ENCODE measurements at places on chromosomes 12 and 14.
A peak's percentile ranks its signal among the peaks of the same experiment; 100 is the strongest.

- no peak for DNase-seq
Measured at GRCh38 chr12:4323396-4323795, 2.4 kb downstream of the TIGAR start.

DNA sequence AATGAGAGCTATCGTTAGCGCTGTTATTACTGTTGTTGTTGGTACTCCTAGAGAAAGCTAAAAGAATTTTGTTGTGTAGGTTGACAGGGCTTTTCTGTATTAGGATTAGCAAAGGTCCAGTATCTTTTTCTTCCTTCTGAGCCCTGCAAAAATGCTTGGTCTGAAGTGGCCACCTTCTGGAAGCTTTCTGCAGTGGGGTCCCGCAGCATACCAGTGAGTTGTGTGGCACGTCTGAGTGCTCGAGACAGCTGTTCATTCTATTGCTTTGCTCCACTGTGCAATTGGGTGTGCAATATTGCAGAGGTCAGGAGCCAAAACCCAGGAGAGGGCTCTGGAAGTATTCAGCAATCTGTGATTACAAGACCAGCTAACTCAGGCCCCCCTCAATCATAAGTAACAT is 57.1 kb downstream of the CCDC60 start:
- DNase-seq = no peak

DNA sequence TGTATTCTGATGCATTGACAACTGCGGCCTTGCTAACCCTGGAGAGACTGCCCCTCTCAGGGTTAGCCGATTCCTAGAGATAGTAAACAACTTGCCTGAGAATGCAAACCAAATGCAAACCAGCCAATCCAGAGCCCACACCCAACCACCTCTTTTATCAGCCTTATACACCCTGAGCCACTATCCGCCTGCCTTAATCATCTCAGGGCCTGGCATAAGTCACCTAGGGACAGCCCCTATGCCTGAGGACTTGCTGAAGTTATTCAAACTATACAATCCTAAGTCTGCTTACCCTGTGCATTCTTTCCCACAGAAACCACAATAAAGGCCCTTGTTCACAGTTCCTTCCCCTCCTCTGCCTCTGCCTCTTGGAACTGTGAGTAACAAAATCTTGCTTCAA is 177.2 kb downstream of the KCNA5 start:
- no peak for DNase-seq

DNA sequence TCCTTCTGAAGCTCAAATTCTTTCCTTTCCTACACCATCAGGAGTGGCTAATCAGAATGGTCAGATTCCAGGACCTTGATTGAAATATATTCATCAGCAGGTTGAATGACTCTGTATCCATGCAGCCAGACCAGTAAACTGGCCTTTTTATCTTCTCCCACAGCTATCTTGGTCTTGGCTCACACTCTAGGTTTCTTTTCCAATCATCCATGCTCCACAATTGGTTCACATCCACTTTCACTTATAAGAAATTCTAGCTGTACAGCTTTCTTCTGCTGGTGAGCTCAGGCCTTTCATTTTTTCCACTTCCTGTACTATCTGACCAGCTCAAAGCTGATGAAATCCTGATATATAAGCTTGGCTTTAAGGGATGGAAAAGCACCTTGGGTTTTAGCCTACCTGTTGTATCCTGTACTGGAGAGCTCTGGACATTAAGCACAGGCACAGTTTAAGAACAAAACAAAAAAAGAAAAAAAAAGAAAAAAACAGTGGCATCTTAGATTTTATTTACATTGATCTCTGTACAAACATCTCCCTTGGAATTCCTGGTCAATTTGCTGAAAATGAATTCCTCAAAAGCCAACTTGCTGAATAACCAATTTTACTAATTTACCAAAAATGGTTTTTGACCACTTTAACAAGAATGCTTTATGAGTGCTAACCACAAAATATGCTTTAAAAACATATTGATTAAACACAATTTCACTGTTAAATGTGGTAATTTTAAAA is 91.6 kb upstream of the PAWR start:
- no peak for DNase-seq

- DNase-seq = no peak
Measured at GRCh38 chr14:27228053-27228452, 630.2 kb upstream of the NOVA1 start.

- no peak for DNase-seq
Measured at GRCh38 chr12:47014474-47014873, 64.9 kb upstream of the PCED1B start.

DNA sequence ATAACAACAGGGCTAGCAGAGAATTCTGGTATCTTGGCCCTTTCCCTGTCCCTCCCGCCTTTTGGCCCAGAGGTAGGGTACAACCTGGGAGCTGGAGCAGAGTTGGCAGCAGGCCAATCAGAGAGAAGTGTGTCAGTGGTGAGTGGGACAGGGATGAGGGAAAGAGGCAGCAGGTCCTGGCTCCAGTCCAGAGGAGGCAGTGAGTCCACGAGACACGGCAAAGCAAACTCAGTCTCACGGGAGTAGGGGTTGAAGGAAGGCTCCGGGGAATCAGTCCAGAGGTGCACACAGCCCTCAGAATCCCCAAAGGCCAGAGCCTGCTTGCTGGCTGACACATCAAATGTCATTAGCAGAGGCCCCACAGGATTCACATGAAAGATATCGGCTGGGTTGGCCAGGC is 7.3 kb downstream of the PAN2 start:
- no peak for DNase-seq

DNA sequence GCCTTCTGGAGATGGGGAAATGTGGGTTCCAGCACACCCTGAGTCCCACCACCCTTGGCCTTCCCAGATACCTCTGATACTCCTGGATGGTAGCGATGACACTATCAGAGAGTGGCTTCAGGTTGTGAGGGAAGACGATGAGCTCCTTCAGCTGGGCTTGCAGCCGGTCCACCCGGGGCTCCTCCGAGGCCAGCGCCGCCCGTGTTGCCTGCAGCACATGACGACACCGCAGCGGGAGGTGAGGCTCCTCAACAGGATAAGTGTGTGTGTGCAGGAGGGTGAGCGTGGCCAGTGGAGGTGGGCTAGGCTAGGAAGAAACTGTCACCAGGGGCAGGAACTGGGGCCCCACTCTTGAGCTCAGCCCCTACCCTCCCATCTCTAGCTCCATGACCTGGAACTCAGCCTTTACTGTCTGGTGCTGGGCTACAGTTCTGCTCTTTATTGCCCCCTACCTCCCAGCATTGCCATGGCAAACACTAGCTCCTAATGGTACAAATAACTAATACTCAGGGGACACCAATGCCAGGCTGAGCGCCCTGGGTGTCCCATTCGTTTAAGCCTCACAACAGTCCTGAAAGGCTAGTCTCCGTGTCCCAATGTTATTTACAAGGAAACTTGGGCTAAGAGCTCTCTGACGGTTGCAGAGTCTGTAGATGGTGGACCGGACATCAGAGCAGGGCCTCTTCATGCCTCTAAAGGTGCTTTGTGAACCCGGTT is 64.1 kb downstream of the SYNE3 start:
- no peak for DNase-seq

DNA sequence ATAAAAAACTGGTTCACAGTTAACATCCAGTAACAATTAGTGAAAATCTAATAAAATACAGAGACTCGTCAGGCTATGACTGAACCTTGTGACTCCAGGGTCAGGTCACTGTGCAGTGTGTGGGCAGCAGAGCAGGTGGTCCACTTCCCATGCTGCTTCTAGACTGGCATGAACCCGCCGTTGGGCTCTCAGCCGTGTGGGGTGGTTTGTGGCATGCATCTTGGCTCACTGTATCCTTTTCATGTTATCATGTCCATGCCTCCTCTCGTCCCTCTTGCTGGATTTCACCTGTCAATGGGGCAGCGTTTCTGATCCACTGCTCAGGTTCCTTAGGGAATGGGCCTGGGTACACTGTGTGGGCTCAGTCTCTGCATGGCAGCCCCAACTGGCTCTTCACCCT is 57.3 kb downstream of the EP400 start:
- DNase-seq = no peak

DNA sequence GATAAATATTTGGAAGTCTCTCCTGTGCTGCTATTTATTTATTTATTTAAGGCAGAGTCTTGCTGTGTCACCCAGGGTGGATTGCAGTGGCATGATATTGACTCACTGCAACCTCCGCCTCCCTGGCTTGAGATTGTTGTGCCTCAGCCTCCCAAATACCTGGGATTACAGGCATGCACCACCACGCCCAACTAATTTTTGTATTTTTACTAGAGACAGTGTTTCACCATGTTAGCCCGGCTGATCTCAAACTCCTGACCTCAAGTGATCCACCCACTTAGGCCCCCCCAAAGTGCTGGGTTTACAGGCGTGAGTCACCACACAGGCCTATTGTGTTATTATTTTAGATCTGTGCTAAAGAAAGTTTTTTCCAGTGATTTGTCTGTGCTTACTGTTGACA is 225.2 kb downstream of the CCER1 start:
- DNase-seq = no peak

GRCh38 chr14:32417956-32418552 is 89.0 kb downstream of the AKAP6 start:
- DNase-seq = no peak

GRCh38 chr14:65002586-65003210 is 16.0 kb downstream of the FNTB start:
- no peak for DNase-seq

GRCh38 chr12:110563702-110564470 is 19.2 kb downstream of the PPTC7 start:
- DNase-seq = no peak

DNA sequence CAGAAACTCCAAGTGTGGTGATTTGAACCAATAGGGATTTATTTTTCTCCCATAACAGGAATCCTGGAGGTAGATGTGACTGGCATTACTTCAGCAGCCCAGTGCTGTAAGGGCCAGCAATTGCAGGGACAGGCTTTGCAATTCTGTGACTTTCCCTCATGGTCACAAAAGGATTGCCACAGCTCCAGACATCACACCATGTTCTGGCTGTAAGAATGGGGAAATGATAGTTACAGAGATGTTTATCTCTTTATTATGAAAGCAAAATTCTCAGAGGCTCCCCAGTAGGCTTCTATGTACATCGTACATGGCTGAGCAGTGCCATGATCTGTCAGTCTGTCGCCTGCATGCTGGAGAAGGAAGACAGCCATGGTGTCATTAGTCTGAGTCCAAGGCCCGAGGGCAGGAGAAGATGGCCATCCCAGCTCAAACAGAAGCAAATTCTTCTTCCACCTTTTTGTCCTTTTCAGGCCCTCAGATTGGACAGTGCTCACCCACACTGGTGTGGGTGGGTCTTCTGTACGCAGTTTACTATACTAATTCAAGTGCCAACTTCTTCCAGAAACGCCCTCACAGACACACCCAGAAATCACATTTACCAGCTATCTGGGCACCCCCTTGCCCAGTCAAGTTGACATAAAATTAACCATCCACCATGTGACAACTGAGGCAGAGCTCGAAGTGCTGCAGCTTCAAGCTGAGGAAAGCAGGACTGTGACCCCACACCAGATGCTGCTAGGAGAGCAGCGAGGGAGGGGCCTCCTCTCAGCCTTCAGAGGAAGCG is 17.2 kb downstream of the ZBTB42 start:
- no peak for DNase-seq

DNA sequence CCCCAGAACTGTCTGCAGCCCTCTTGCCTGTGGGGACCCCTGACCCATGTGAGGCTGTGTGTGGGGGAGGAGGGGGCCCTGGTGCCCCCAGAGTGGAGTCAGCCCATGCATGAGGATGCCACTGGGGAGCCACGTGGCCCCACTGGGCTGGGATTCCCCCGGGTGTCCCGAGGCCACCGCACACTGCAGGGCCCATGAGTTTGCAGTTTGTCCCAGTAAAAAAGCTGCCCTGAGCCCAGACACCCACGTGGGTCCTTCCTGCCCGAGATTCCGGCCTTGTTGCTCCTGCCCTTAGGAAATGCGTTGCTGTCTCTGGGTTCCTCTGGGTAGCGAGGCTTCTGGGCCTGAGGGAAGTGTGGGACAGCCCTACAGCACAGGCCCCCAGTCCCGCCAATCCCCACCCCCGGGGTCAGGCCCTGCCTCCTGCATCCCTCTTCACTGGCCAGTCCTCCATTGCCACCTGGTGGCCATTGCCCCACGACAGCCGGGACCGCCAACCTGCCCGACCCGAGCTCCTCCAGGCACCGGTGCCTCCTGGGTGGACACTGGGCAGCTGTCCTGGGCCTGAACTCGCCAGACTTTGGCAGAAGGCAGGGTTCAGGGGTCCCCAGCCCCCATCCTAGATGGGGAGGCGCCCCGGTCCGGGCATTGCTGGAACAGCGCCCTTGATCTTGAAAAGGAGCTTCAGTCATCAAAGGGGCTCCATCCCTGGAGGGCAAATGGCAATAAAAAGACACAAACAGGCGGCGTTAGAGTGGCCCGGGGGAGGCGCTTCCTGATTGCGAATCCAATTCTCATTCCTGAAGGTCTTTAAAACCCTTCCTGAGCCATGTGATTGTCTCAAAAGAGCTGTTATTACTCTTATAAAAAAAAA is 15.6 kb upstream of the C14orf180 start:
- DNase-seq = peak; percentile 20

GRCh38 chr12:107356266-107356936 is 263.1 kb upstream of the CRY1 start:
- no peak for DNase-seq

GRCh38 chr12:103848143-103848542 is 7.1 kb upstream of the NT5DC3 start:
- no peak for DNase-seq

DNA sequence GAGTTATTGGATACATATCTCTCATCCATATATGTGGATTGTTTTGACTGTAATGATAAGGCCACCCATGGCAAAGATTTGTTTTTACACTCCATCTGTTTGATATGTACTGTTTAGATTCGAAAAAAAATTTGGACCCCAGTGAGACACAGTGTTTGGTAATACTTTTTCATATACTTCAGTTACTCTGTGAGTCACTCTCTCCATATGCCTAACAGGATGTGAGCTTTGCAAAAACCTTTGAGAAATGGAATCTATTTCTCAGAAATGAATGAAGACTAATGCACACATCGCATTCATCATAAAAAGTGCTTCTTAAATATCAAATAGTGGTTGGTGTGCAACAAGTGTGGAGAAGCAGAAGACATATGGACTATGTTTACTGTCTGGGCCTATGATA is 781.5 kb downstream of the SLC6A15 start:
- DNase-seq = peak; percentile 9

GRCh38 chr12:24630856-24631255 is 318.0 kb downstream of the BCAT1 start:
- no peak for DNase-seq

GRCh38 chr12:131942671-131943070 is 7.1 kb upstream of the EP400 start:
- no peak for DNase-seq

DNA sequence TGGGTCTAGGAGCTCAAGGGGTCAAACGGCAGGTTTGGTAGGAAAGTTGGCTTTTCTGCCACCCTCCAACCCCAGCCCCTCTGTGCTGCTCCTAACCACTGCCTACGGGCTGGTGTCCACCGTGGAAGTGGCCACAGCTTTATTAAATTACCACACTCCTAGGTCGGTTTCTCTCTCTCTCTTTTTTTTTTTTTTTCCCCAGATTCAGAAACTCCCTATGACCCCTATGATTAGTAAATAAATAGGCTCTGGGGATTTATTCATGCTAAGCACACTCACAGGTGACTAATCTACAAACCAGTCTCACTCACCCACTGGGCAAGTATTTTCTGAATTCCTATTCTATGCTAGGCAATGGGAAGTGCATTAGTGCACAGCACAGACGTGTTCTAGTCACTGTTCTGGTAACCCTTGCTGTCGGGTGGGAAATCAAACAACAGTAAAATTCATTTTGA is 8.7 kb upstream of the DDX47 start:
- DNase-seq = no peak
